ENCODE measurements at places on chromosomes 2 and 18.

DNA sequence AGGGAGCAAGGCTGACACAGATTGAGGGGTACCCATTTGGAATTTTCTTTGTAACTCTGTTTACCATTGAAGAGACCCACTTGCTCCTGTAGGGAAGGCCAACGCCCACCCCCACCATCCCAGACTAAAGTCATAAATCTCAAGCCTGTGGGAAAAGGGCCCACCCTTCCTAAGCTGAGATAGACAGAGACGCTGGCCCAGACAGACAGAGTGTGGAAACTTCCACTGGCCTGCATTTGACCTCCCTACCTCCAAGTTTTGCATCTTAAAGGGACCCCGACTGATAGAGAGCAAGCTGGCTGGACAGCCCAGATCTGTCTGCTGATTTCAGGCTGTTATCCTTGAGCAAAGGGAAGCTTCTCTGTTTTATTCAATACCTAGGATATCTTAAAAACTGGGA, 48.2 kb upstream of the SLC14A2 start:
- no peak for DNase-seq

DNA sequence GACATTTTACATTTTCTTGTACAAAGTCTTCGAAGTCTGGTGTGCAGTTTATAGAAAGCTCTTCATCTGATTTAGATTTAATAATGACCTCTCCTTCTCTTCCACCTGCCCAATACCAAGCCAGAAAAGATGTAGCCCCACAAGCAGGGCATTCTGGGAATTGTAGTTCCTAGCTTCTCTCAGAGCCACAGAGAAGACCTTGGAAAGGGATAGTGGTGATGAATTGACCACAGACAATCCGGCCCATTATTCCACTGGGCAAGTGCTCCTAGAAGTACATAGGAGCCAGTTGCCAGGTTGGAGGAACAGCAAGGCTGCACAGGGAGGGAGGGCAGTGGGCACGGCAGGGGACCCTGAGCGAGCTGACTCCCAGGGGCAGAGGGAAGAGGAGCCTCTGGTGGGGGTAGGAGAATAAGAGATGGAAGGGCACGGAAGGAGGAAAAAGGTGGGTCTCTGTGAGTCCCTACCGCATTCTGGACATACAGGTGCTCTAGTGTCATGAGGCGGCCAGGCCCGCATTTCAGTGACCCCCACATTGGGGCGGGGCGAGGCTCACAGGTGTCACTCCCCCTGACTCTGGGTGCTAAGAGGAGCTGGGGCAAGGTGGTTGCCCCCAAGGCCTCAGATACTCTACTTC, 152.5 kb upstream of the HAAO start:
- DNase-seq: no peak

DNA sequence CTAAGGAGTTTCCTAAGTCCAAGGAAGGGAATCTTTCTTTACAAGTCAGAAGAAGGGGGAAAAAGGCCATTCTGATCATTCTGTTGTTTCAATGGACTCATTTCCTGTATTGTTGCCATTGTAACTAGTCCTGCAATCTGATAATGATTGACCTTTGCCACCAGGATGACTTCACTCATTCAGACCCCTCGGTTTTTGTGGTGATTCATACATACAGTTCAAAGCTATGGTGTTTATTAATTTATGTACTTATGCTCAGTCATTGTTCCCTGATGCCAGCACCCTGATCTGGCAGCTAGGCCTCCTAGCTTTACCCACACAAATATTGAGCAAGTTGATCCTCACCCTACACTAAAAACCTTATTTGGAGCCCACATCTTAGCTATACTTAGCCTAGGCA, 57.6 kb upstream of the ZNF519 start:
- DNase-seq: no peak

GRCh38 chr18:23798249-23798648, 109.0 kb downstream of the LAMA3 start:
- no peak for DNase-seq

DNA sequence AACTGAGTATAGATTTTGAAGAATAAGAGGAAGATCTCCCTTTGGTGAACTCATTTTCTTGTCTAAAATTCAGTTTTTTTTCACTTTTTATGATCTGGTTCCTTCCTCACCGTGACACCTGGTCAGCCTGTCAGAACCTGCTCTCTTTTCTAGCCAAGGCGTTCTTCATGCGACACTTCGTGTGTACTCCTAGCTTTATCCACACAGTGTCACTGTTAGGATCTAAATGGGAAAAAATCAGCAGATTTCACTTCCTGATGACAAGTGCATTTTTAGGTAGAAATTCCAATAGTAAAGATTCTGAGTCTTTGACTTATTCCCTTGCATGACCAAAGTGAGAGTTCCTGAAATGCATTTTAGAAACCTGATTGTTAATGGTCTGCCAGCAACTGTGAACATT, 89.8 kb downstream of the KLHL14 start:
- no peak for DNase-seq

DNA sequence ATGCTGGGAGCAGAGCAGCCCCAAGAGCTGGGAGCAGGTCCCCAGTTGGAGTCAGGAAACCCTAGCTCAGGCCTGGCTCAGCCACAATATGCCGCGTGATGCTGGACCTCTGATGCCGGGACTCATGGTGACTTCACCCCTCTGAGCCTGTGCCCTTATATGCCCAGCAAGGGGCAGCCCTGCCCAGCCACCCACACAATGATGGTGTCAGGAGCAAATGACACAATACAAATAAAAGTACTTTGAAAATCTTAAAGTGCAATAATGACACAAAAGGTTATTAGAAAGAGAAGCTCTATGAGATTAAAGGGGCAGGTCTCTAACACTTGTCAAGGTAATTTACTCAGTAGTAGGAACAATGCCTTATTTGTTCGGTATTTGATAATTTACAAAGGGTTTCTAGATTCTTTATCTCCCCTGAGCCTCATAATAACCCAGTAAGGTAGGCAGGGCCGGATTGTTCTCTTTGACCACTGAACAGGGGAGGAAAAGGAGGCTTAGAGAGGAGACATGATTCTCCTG, 18.3 kb upstream of the KIF3C start:
- DNase-seq: no peak

- DNase-seq: no peak
These were observed 94.2 kb downstream of the NEB start for GRCh38 chr2:151640087-151640486.
